Astrocyte of the spinal cord (primary cell): ENCODE measurements at places on chromosomes 5 and 9.

DNA sequence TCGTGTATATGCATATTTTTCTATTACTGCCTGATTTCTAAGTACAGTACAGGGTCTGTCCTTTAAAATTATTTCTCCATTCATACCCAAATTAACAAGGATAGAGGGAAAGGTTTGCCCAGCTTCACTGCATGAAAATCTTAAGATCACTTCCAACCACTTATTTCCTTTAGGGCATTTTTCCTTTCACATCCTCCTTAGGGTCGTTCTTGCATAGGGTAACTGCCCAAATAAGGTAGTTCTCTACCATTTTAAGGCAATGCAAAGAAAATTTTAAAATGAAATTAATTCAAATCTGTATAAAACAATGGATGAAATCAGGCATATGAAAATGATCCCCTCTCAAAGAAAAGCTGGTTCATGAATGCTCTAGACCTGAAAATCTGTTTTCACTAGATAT is 4.1 kb upstream of the CDC20B start:
- DNase-seq, result no peak

DNA sequence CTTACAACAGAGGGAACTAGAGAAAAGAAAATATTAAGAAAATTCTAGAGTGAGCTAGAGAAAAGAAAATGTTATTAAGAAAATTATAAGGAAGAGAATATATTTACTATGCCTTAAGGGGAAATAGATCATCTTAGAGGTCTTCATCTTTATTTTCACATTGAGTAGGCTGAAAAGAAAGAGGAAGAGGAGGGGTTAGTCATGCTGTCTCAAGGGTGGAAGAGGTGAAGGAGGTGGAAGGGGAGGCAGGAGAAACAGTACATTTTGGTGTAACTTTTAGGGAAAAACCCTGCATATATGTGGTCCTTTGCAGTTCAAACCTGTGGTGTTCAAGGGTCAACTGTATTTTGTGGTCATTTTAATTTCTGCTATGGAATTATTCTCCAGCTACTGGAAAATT is 46.6 kb downstream of the PPIP5K2 start:
- no peak for DNase-seq

DNA sequence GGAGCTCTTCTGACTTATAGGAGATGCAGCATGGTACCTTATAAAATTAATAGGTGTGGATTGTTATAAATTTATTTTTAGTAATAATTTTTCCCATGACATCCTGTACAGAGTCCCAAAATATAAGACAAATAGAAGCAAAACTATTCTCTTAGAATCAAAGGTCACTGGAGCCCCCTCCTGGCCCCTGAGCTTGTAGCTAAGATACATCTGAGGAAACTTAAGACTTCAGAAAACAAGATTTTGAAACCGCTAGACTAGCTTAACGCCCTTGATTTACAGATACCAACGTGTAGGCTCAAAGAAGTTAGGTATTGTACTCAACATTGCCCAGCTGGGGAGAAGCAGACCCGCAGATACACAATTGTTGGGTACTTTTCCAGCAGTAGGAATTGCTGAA is 45.7 kb upstream of the KCNN2 start:
- no peak for DNase-seq

- DNase-seq, result peak; percentile 79
Observed at GRCh38 chr9:97307091-97307490, 368 bp upstream of the CCDC180 start.

DNA sequence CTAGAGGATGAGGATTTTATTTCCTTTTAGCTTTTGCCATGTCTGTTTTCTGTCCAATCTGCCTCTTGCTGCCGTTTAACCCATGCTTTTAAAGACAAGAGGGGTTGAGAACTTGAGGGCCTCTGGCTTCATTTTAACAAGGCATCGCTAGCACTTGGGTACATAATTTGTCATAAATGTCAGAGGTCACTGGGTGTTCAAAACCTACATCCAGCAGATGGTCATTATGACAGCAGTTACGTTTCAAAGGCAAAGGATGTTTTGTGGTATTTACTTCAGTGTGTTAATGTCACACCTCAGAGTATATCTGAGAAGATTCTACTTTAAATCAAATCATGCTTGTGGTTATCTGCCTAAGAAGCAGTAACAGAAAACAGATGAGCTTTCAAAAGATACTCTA is 918.3 kb downstream of the NR2F1-AS1 start:
- no peak for DNase-seq

DNA sequence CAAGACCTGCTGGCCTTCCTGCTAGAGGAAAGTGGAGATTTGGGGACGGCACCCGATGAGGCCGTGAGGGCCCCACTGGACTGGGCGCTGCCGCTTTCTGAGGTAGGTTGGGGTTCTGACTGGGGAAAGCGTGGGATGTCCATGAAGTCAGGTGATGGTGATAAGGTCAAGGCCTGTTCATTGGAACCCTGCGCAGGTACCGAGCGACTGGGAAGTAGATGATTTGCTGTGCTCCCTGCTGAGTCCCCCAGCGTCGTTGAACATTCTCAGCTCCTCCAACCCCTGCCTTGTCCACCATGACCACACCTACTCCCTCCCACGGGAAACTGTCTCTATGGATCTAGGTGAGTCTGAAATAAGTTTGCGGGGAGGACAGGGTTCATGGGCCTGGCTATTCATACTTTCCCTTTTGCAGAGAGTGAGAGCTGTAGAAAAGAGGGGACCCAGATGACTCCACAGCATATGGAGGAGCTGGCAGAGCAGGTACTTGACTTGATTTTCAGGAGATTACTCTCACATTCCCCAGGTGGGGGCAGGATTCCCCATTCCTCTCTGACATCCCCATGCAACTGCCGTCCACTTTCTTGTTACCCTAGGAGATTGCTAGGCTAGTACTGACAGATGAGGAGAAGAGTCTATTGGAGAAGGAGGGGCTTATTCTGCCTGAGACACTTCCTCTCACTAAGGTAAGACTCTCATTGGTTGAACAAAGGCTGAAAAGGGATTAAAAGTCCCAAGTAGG is 505 bp downstream of the CREB3 start:
- peak; percentile 59 for DNase-seq

GRCh38 chr5:146513462-146513861 is 2.5 kb downstream of the GPR151 start:
- no peak for DNase-seq

DNA sequence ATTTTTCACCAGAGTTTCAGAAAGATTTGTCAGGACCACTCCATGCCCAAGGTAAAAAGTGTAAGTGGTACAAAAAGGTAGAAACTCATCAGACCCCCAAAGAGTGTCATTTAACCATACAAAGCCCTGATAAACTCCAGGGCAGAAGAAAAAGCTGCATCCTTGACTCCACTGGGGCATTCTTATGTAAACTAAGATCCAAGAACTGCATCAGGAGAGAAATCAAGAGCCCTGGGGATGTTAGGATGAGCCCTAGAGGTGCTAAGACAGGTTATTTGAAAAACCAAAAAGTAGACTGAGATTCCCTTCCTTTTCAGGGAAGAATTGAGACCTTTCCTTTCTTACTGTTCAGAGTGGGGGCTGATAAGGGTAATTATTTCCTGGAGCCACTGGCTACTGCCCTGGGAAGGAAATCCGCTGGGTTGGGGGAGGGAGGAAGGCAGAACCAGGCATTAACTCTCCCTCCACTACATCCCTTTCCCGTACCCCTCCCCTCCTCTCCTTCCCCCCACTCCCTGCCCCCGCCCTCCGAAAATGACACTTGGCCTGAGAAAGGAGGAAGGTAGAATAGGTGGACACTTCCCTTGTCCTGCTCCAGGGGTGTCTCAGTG is 54.7 kb downstream of the FXN start:
- DNase-seq, result no peak

DNA sequence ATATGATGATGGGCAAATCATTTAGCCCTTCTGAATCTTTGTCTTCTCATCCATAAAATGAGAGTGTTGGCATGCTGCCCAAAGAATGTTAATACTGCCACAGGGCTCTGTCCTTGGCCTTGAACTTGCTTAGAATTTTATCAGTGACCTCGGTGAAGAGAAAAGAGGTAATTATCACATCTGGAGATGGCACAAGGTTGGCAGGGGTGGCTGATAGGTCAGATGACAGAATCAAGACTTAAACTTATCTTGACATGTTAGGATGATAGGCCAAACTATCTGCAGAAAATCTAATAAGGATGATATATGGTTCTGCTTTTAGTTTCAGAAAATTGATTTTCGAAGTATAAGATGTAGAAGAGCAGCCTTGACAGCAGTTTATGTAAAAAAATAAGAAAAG is 599.1 kb upstream of the CLINT1 start:
- no peak for DNase-seq

DNA sequence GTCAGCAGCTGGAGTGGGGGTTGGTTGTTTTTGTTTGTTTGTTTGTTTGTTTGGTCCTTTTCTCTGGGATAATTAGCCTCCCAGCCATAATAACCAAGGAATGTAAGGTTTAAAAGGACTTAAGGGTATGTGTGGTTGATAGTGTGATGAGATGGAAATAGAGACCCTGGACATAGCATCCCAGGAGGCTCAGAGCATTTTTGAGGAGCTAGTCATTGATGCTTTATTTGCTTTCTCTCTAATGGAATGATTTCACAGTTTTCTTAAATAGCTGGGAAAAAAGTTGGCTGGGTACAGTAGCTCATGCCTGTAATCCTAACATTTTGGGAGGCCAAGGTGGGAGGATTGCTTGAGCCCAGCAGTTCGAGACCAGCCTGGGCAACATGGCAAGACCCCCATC is 45.1 kb downstream of the TTC1 start:
- peak; percentile 41 for DNase-seq

DNA sequence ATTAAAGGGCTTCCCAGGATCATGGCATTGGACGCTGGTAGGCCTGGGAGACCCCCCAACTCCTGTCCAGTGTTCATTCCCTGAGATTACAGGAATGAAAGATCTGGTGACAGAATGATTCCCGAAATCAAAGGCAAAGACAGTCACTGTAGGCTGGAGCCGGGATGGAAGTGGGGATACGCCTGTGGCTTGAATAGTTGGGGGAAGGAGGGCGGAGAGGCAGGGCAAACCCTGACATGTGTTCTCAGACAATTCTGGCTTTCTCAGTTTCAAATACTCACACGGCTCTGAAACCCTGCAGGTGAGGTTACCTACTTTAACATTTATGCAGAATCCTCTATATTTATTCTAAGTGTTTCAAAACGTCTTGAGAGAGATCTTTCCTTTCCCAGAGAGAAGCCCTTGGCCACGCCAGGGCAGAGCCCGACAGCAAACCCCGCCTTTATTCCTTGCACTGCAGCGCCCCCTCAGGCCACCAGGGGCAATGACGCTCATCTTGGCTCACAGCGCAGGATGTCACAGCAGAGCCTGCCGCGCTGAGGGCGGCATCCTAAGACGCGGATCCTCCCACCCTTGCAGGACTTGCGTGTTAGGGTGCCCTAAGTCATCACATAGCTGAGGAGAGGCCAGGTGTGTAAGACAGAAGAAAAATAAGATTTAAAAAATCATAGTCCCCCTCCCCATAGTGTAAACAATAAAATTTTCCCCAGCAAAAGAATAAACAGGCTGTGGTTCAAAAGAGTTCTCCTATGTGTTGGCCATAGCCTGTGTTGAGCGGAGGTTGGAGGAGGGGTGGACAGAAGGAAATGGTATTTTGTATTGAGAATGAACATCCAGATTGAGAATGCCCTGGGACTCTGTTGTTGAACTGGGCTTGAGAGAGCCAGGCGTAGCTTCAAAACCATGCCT is 284.5 kb downstream of the NTRK2 start:
- peak; percentile 60 for DNase-seq

DNA sequence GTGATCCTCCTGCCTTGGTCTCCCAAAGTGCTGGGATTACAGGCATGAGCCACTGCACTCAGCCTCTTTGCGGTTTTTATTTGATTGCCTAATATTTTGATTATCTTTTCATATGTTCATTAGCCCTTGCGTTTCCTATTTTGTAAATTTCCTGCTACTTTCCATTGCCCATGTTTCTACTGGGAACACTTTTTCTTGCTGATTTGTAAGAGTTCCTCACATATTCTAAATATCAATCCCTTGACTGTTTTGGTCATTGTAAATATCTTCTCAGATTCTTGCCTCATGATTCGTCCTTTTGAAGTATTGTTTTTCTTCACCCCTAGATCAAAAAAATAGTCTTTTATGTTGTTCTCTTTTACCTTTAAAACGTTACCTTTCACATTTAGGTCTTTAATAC is 37.9 kb upstream of the TTC1 start:
- peak; percentile 73 for DNase-seq

DNA sequence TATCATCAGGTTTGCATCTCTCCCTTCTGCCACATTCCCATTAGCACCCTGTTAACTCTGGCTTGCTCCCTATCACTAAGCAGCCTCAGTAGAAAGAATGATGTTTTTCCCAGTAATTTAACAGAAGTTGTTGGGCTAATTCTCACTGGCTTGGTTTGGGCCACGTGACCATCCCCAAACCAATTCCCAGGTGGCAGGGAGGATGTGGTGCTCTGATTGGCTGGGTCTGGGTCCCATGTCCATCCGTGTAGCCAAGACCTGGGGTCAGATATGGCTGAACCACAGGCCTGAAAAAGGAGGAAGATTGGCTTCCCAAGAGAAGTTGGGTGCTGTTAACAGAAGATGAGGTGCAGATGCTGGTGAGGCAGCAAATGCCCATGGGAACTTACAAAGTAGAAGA is 122.0 kb downstream of the BOD1 start:
- no peak for DNase-seq

GRCh38 chr9:77750981-77751340 is 102.8 kb upstream of the GNA14 start:
- no peak for DNase-seq

- peak; percentile 33 for DNase-seq
Observed at GRCh38 chr5:172274951-172275753, 8.4 kb downstream of the UBTD2 start.

- no peak for DNase-seq
Observed at GRCh38 chr5:10761933-10762775, 1.1 kb upstream of the DAP start.

- DNase-seq, result no peak
Observed at GRCh38 chr9:86340356-86341006, 13.7 kb downstream of the TUT7 start.

- no peak for DNase-seq
Observed at GRCh38 chr9:97753975-97754374, 56.8 kb upstream of the XPA start.

GRCh38 chr5:41277476-41278245 is 64.3 kb upstream of the C6 start:
- no peak for DNase-seq

GRCh38 chr9:110213413-110214044 is 5.6 kb upstream of the C9orf152 start:
- no peak for DNase-seq

- DNase-seq, result peak; percentile 89
Observed at GRCh38 chr9:115204904-115205453, 87.0 kb upstream of the TNC start.

DNA sequence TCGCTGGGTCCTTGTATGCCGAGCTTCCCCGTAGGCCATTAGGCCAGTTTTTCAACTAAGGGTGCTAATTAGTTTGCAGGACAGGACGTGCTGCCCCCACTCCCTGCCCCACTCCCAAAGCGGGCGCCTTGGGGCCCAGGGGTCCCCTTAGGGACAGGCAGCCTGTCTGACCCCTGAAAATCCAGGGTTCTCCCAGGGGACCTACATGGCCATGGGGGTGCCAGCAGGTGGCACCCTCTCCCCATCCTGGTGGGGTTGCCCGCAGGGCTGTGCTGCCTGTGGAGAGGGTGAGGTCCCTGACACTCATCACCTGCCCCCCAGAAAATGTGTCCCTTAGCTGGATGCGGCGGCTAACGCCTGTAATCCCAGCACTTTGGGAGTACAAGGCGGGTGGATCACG is 8.5 kb upstream of the CCDC187 start:
- peak; percentile 23 for DNase-seq
